ENCODE measurements at places on chromosomes 5 and 9.

- DNase-seq: peak; percentile 37
These were observed 19.8 kb downstream of the EXOSC2 start for GRCh38 chr9:130713286-130713960.

GRCh38 chr5:68433923-68434879, 218.6 kb downstream of the PIK3R1 start:
- peak; percentile 83 for DNase-seq

GRCh38 chr9:105269593-105269992, 25.1 kb downstream of the SLC44A1 start:
- no peak for DNase-seq

DNA sequence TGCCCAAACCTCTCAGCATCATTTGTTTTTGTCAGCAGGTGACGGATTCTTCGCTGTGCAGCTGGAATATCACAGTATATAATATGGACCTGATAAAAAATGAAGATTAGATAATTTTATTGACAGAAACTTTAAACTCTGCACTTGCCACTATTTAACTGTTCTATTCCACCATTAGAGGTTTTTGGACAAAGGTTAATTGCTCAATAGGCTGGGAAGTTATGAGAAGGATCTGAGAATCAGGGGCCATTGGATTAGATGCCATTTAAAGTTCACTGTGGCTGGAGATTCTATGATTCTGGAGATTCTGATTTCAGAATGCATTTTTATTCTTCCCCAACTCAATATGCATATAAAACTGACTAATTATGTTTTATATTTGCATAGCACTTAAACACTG, 59.8 kb upstream of the ANXA1 start:
- DNase-seq: no peak

DNA sequence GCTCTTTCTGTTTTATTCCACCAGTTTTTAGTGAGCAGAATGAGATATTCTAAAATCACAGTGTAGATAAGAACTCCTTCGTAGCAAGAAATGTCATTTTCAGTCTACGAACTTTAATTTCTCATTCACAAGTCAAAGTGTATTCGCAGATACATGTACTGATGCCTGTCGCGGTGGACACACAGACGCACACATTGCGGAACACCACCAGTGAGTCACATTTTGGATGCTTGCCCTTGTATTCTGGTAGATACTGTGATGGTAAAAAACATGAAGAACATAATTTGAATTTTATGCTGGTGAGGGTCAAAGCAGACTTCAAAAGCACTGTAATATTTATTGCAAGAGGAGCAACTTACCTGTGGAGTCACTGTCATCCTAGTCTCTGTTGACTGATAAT, 4.7 kb upstream of the C9orf57 start:
- DNase-seq: no peak

DNA sequence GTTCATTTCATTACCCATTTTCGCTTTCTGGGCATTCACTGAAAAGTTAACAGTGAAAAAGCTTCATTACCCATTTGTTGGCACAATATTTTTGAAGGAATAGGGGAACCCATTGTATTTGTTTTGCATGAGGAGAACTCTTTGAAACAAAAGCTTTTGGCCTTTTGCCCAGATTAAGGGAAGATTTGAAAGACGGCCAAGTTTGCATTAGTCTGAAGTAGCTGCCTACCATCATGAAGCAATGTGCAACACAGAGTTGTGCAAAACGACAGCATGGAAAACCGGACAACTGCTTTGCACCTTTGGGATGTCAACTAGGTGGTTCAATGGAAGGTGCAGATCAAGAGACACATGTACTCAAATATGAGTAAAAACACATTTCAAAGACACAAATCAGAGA, 84.9 kb downstream of the TRPM3 start:
- no peak for DNase-seq

DNA sequence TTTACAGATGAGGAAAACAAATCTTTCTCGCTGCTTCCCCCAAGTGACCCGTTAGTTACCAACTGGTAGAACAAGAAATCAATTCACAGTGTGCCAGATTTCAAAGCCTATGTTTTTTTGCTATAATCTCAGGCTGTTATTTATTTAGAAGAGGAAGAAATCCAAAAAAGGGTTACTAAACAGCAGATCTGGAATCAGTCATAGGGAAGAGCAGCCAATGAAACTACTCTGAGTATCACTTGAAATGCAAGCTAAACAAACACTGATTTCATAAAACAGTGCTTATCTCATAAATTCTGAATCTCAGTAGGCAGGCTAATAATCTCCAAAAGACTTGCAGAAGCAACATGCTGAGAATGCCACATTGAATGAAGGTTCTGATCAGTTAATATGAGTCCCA, 829.5 kb upstream of the ACO1 start:
- DNase-seq: no peak

GRCh38 chr9:112337547-112337946, 4.1 kb upstream of the PTBP3 start:
- DNase-seq: no peak

GRCh38 chr5:66739021-66739420, 142.8 kb downstream of the MAST4 start:
- no peak for DNase-seq

GRCh38 chr9:77847626-77848025, 184.0 kb downstream of the GNAQ start:
- DNase-seq: no peak

- DNase-seq: no peak
These were observed 305.0 kb upstream of the TNC start for GRCh38 chr9:115422932-115423440.

DNA sequence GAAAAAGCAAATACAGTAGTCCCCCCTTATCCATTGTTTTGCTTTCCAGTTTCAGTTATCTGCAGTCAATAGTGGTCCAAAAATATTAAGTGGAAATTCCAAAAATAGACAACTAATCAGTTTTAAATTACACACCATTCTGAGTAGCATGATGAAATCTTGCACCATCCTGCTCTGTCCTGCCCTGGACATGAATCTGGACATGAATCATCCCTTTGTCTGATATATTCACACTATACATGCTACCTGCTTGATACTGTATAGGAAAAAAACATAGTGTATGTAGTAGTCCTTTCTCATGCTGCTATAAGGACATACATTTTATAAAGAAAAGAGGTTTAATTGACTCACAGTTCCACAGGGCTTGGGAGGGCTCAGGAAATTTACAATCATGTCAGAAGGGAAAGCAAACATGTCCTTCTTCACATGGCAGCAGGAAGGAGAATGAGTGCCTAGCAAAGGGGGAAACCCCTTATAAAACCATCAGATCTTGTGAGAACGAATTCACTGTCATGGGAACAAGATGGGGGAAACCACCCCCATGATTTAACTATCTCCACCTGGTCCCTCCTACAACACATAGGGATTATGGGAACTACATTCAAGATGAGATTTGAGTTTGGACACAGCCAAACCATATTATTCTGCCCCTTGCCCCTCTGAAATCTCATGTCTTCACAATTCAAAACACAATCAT, 153.9 kb downstream of the ARRDC3 start:
- DNase-seq: no peak

DNA sequence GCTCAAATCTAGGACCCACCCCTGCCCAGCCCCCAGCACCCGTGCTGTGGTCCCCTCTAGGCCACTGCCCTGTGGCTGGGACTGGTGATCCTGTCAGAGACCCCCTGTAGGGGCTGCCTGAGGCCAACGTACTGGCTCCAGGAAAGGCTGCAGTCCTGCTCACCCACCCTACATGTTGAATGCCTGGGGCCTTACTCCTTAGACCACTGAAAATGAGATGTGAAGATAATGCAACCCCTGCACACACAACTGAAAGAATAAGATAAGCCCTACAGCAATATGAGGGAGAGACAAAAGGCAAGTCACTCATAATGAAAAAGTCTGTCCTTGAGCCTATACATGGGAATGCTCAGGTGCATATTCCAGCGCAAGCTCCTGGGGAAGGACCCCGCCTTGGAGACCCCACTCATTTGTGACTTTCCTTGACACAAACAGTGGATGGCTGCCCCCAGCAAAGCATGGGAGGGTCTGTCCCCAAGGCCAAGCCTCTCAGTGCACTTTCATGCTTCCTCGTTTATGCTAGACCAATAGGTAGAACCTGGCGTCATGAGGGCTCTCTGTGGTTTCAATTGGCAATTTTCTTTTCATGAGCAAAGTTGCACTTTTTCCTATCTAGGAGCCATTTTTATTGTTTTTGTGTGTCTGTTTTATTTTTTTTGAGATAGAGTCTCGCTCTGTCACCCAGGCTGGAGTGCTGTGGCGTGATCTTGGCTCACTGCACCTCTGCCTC, 12.5 kb upstream of the WNK2 start:
- DNase-seq: no peak

DNA sequence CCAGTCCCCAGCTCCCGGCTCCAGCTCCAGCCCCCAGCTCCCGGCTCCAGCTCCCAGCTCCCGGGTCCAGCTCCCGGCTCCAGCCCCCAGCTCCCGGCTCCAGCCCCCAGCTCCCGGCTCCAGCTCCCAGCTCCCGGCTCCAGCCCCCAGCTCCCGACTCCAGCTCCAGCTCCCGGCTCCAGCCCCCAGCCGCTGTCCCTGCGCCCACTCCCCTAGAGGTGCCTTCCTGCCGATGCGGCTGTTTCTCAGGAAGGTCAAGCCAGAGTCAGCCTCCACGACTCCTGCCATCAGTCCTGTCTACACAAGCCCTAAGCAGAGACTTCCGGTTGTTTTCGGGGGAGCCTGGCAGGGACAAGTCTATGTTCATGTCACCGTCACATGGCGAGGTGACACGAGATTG, 74.8 kb downstream of the ZNF354C start:
- DNase-seq: no peak

GRCh38 chr9:120402741-120403542, 177.0 kb downstream of the CDK5RAP2 start:
- DNase-seq: peak; percentile 65

GRCh38 chr9:124450931-124451661, 845 bp downstream of the ADGRD2 start:
- DNase-seq: no peak

- DNase-seq: peak; percentile 47
These were observed 880.1 kb upstream of the SEMA6A start for GRCh38 chr5:117454716-117455212.

DNA sequence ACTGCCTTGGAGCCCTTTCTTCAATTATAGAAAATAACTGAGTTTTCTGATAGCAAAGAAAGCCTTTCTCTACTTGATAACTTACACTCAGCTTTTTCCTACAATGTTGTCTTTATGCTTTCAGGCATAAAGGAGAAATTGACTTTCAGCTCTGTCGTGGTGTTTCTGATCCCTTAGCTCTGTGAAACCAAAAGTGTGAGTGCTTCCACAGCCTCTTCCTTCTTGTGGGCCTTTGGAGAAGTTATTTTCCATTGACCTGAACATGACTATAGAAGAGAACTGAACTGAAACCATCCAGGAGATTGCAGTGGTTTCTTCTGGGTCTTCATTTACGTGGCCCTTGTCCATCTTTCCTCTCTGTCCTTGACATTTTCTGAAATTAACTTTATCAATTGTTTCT, 59.5 kb upstream of the EQTN start:
- no peak for DNase-seq

DNA sequence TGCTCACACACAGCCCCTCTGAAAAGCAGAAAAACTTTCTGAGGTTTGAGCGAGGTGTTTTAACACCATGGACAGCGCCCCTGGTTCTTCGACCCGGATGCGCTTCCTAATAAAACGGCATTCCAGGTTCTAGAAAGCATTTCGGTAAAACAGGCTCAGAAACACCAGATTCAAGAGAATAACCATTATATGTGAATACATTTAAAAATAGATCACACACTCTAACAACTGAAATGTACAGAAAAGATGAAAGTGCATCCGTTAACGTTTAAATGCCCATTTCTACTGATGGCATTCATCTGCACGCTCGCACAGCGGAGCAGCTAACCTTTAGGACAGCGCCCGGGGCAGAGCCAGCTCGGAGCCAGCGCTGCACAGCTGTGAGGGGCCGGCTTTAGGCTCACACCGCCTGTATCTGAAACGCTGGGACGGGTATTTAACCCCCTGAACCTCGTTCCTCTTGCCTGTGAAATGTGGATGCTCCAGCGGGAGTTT, 26.3 kb upstream of the TENT4A start:
- no peak for DNase-seq

DNA sequence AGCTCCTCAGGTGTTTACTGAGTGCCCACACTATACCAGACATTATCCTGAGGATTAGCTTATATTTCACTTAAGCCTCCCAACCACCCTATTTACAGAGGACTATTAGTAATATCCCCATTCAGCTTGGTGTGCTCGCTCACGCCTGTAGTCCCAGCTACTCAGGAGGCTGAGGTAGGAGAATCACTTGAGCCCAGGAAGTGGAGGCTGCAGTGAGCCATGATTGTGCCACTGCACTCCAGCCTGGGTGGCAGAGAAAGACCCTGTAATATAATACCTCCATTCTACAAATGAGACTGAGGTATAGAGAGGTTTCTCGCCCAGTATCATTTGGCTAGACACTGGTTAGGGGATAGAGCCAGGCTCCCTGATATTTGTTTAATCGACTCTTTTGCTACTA, 18.0 kb upstream of the MATR3 start:
- DNase-seq: no peak

- DNase-seq: no peak
These were observed 2.1 kb upstream of the PCDHGA1 start for GRCh38 chr5:141328231-141328630.

GRCh38 chr5:14665101-14665822, 744 bp downstream of the OTULIN start:
- peak; percentile 40 for DNase-seq

DNA sequence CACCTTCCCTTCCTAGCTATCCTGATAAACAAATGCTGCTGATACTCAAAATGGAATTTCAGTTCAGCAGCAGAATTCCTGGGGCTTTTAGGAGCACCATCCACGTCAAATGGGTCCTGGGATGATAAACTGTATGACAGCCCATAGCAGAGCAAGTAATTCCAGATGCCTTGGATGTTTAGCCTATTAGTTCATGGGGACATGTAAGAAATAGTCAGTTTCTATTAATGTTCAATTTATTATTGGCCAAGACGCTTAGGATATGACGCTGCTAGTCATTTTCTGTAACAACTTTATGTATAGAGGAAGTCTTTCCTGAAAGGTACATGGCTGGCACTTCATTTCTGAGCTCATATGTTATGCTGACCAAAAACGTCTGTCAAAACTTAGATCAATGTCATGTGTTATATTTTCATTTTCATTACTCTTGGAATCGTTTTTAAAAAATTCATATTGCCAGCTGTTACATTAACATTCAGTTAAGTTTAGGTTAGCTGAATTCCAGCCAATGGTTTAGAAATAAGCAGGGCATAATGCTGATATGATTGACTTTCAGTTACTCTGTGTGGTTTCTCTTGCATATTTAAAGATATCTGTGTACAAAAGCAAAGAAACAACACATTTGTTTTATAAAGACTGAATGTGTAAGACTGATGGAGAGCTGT, 243.8 kb downstream of the CSNK1G3 start:
- peak; percentile 73 for DNase-seq

- DNase-seq: no peak
These were observed 723 bp upstream of the LCN15 start for GRCh38 chr9:136765041-136765440.

GRCh38 chr5:68652534-68652965, 437.0 kb downstream of the PIK3R1 start:
- no peak for DNase-seq
